ENCODE measurements at places on chromosomes 16 and 17.

DNA sequence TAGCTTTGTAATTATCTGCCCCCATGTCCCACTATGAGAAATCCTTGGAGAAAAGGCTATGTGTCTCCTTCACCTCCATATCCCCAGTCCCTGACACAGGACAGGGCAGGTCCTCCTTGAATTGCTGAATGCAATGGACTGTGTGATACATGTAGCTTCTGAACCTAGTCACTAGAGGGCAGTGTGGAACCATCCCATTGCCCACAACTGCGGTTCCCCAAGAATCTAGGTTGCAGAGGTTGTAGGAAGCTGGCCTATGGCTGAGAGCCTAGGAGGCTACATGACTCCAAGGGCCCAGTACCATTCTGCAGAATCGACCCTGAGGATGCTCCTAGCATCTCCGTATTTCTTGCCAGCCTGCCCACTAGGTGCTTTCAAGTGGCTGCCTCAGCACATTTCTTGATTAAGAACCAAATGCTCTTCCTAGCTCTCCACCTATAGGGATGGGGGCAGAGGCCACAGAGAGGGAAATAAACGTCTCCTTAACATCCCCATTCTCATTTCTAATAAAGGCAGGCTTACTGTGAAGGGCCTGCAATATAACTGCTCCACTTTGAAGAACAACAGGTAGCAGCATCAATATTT is 394.0 kb downstream of the CA10 start:
- peak; percentile 88 for DNase-seq

GRCh38 chr16:72073560-72074230 is 10.7 kb downstream of the HPR start:
- no peak for DNase-seq

- no peak for DNase-seq
Observed at GRCh38 chr17:17957584-17957916, 14.7 kb downstream of the TOM1L2 start.

DNA sequence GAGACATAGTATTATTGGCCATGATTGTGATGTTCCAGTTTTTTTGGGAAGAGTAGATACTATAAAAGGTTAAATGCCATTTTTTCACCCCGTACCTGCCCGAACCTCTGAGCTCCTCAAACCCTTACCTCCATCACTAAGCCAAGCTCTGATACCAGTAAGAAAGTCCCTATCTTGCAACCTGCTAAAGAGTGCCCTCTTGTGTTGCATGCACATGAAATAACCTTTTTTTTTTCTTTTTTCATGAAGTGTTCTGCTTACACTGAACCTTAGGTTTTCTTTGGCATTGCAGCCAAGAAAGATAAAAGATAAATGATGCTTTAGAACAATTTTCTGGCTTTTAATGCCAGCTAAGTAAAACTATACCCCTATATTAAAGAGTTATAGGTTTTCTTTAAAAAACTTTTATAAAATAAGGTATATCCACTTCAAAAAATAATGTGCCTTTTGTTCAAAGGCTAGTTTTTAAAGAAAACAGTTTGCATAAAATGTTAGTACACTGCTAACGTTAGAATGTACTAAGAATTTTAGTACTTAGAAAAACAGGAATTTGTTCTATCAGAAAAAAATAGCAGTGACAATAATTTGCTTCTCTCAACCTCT is 295.3 kb upstream of the PMFBP1 start:
- peak; percentile 39 for DNase-seq

DNA sequence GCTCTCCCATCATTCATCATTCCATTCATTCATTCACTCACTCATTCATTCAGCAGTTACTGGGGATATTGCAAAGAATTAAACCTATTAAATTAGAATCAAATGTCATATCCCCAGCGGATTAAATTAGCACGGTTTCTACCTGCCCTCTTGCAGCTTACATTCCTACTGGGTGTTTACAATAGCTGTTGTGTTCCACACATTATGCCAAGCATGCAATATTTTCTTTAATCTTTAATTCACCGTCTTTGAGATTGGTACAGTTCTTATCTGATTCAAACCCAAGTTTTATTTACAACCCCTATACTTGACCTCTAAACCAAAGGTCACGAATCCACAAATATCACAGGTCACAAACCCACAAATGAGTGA is 727 bp upstream of the USP31 start:
- no peak for DNase-seq

Measured in iPS-NIHi11 (cell line).